Head of caudate nucleus (tissue), 42 donors: ENCODE measurements at places on chromosomes 12 and 14.

DNA sequence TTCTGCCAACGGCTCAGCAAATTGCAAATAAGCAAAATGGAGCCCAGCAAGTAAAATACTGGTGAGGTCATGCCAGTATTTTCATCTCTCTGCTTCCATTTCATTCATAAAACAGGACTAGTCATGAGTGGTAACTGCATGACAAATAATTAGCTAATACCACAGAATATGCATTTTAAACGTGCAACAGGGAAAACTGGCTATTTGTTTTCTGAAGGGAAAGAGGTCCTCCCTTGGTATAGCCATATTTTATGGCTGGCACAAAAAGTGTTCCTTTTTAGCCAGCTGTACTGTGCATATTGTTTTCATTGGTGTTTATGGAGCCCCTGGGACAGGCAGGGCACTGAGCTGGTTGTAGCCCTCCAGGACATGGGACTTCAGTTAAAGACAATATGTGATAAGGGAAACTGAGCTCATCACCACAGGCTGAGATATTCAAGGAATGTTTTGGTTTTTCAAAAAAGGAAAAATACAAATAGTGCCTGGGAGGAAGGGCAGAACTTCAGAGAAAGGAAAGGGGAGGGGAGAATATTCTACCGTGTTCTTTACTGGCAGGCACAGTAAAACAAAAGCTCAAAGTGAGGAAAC is 26.1 kb upstream of the FOXN3 start:
- no peak for DNase-seq

DNA sequence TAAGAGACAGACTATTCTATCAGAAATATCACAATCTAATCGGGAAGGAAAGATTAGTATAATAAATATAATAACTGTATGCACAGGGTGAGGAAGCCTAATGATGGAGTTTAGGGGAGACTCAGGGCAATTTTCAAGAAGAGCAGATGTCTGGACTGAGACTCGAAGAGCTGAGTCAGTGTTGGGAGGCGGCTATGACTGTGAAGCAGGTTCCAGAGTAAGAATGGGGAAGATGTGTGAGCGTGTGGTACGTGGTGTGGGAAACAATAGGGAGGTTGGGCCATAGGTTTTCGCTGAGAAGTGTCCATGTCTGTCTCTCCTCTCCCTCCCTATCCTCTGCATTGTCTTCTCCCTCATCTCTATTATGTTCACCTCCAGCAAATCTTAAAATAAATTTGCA is 85.6 kb downstream of the LMO3 start:
- peak; percentile 15 for DNase-seq

DNA sequence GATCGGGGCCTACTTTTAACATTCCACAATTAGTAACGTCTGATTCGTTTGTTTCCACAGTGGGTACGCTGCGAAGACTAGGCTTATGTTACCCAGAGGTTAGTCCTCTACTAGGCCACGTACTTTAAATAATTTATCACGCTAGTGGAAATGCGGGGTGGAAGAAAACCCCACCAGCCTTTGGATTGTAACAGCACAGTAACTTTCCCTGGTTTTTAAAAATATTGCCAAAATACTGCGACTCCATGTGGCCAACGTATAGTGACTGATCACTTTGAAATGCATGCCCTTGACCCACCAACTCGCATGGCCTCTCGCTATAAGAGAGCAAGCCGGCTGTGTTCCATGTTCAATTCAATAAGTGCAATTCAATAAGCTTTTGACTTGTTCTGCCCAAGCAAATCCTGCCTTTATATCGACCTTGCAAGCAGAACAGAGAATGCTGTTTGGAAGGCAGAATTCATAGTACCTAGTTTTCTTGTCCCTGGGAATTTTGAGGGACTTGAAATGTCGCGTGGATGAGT is 882 bp upstream of the GTF2A1 start:
- peak; percentile 22 for DNase-seq

- no peak for DNase-seq
Measured at GRCh38 chr12:32609966-32610365, 69.1 kb upstream of the DNM1L start.

GRCh38 chr12:114697243-114697716 is 13.3 kb upstream of the TBX3 start:
- no peak for DNase-seq

DNA sequence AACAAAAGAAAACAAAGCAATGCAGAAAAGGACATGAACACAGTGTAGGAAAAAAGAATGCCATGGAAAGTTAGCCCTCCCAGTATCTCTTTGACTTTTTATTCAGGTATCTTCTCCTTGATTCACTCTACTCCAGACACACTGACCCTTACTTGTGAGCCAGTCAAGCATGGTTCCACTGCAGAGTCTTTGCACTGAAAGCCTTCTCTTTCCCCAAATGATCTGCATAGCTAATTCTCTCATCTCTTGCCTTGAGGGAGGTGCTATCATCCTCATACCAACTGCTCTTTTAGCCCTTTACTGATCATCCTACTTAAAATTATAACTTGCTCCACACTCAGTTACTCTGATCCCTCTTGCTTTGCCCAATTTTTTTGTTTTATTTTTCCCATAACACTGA is 101.2 kb upstream of the SLC16A7 start:
- no peak for DNase-seq

DNA sequence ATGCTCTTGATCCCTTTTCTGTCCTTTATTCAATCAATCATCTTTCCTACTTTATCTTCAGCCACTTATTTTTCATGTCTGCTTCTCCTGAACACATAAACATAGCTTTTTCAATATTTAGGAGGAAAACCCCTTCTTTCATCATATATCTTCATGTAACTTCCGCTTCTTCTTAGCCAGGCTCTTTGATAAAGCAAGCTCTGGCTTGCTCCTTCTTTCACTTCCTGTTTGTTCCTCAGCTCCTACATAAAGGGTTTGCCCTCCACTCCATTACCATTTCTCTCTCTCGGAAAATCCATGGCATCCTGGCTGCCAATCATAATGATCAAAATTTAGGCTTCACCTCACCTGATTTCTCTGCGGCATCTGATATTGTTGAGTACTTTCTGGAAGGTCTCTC is 33.7 kb upstream of the HELB start:
- no peak for DNase-seq

- DNase-seq = no peak
Measured at GRCh38 chr12:8553088-8553627, 12.5 kb upstream of the CLEC4E start.

GRCh38 chr12:126668538-126668937 is 1598.4 kb upstream of the TMEM132C start:
- DNase-seq = no peak
